Aorta (tissue), 5 donors: ENCODE measurements at places on chromosomes 4 and X. TPM values are rescaled to one million over a fixed set of nuclear protein-coding genes. Genes with fewer than 3 reads are reported as not detected.

Gene UGT8
- total RNA-seq = 0.78 TPM

Gene SORCS2
- total RNA-seq = 8.4 TPM

Gene ADAM29
- total RNA-seq = not detected

Gene SPANXN3
- total RNA-seq = not detected

Gene CXorf58
- not detected for total RNA-seq
